Occipital lobe (tissue), 3 donors: ENCODE measurements at places on chromosomes 5 and 9.

GRCh38 chr5:98787131-98787719 is 13.8 kb downstream of the RGMB start:
- no peak for DNase-seq

GRCh38 chr5:34767180-34767579 is 71.8 kb upstream of the TTC23L start:
- no peak for DNase-seq

GRCh38 chr9:3868466-3868865 is 342.7 kb upstream of the RFX3 start:
- no peak for DNase-seq

- no peak for DNase-seq
Observed at GRCh38 chr9:94610181-94610606, 16.6 kb upstream of the FBP2 start.

DNA sequence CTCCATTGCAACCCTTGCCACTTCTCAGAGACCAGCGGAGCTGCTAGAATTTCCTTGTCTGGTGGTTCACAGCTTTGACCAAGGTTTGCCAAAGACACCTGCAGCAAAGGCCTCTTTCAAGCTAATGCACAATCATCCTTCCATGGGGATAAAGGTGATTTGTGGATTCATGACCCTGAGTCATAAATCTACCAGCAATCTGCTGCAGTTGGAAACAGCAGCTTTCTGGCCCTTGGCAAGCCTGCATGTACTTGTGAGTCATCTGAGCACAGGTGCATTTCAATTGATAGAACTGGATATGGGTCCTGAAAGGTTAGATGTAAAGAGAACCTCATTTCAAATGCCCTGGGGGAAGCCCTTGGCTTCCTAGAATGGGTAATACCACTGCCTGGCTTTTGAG is 21.6 kb upstream of the TCF7 start:
- DNase-seq = no peak

- DNase-seq = no peak
Observed at GRCh38 chr5:37791321-37791720, 48.5 kb downstream of the GDNF start.

DNA sequence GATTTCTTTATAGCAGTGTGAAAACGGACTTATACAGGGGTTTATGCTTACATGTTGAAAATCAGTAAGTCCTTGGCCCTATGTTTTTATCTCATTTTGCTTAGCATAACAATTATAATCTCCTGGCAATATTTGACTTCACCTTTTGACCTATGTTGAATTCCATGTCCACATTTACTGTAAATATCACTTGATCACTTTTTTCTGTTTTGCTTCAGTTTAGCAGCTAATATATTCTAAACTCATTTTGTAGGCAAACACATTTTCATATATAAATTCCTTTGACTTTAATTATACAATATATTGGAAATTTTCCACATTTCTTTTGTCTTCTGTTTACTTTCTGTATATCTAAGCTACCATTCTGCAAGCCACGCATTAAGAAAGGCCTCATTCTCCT is 674.0 kb downstream of the MAT2B start:
- DNase-seq = no peak

GRCh38 chr5:139924294-139925215 is 118.5 kb downstream of the NRG2 start:
- no peak for DNase-seq
